Stimulated activated CD8-positive, alpha-beta memory T cell treated with anti-CD3 and anti-CD28 coated beads, Interleukin-12 subunit alpha, Interleukin-12 subunit beta, amount 100 ng/mL, for 4 hours (primary cell): ENCODE measurements at places on chromosomes 1 and 21.

- no peak for DNase-seq
Observed at GRCh38 chr1:151510020-151510405, 1.2 kb upstream of the CGN start.

DNA sequence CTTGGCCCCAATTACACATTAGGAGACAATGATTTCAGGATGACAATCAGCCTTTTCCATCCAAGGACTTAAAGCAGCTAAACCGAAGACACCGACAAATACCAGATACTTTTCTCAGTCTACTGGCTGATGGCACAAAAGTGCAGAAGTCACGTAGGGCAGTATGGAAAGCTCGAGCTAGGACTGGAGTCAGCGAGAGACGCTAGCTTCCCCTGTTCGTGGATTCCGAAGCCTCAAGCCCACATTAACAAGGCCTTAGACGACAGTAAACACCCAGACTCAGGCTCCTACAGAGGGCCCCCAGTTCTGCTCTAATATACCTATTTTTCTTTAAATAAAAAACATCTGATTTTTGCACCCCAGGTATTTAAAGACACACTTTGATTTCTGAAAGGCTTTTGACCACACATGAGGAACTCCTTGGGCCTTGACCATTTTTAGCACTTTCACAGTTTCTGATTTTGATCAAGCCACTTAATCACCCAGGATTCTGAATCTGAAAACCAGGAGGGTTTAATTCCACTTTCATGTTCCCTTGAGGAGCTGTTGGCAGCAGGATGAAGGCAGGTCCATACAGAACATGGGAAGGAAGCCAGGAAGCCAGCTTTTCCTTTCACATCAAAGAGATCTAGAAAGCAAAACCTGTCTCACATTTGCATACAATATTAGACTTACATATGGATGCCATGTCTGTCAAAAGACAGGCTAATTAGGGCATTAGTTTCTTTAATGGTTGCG lies 204.1 kb downstream of the GABPA start:
- no peak for DNase-seq

DNA sequence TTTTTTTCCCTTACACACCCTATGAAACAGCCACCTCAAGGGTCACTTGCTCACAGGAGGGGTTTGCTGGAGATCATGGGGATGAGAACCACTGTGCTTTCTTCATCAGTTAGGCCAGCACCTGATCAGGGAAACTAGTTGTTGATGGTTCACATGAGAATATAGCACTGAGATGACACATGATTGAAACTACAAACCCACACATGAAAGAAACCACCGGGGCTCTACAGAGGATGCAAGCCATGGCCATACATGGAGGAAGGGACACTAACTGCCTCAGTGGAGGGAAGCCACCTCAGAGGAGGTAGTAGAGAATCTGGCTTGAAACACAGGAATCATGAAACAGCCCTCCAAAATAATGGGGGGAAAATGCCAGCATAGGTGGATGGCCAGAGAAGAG lies 63.2 kb downstream of the PRKAB2 start:
- no peak for DNase-seq

- peak; percentile 55 for DNase-seq
Observed at GRCh38 chr1:154878371-154879037, 8.4 kb upstream of the KCNN3 start.

GRCh38 chr1:244088161-244088560 lies 37.1 kb downstream of the ZBTB18 start:
- no peak for DNase-seq

DNA sequence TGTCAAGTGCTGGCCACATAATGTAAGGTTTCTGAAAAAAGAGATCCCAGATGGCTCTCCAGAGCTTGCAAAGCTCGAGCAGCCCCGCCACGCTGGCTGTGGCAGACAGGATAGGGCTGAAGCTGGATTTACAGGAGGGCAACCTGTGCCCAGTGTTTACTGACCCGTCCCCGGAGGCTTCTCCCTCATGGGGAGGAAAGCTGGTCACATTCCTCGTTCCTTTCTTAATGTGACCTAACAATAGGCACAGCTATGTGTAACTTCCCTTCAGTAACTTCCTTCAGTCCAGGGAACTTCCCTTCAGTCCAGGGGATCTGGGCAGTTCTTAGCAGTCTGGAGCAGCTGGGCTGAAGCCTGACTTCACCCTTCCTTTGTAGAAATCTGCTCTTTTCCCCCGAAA lies 7.7 kb downstream of the SLFNL1 start:
- DNase-seq = no peak

DNA sequence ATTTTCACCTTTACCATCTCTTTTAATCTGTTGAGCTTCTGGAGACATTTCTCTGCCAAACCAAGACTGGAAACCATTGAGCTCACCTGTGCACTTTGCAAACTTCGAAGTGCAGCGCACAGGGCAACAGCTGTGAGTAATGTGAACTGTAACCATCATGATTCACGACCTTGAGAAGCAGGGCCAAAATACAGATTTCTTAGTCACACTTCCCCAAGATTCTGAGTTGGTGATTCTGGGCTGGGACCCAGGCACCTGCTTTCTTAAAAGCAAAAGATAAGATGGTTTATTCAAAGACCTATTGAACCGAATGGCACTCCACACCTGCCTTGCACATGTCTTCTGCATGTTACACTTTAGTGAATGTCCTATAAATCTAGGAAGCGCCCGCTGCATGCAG lies 10.2 kb downstream of the AGTRAP start:
- DNase-seq = no peak

DNA sequence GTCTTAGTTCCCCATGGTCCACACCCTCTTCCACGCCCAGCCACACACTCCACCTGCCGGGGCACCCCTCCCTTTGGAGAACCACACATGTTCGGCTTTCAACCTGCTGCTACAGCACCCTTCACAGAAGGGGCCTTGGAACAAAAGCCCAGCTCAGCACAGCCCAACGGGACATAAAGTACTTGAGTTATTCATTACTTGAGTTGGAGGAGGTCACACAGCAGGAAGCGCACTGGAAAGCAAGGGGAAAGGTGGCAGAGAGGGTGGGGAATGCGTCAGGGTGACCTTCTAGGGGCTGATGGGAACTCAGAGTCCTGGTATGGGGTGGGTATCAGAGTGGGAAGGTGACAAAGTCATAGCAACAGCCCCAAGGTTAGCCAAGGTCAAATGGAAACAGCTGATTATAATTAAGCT lies 3.0 kb upstream of the ATP1B1 start:
- no peak for DNase-seq

DNA sequence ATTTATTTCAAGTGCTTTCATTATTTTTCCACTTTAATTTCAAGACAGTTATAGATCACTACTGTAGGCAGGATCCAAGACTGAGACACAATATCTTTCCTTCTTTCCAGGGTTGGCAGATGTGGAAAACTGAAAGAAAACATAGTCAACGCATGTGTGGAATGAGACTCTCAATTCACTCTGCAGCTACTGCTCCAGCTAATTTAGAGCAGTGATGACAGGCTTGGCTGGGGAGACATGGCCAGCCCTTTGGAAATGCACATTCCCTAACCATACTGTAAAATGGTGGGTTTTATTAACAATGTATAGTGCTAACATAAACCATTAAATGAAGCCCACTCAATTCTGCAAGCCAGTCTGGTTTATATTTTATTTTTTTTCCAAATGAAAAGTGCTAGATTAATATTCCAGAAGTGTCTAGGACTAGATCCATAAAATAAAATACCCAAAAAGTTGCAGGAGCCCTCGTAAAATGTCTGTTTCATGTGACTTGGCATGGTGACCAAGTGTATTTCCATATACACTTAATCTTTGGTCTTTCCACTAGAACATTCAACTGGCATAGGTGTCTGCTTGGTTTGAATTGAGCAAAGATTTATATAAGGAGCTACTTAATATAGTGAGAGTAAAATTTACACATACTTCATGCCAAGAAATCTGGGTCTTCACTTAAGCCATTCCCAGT lies 32.9 kb downstream of the COL11A1 start:
- no peak for DNase-seq

- no peak for DNase-seq
Observed at GRCh38 chr1:37995751-37996345, 6.0 kb upstream of the SF3A3 start.

- no peak for DNase-seq
Observed at GRCh38 chr1:13642306-13643004, 57.5 kb upstream of the PRDM2 start.

DNA sequence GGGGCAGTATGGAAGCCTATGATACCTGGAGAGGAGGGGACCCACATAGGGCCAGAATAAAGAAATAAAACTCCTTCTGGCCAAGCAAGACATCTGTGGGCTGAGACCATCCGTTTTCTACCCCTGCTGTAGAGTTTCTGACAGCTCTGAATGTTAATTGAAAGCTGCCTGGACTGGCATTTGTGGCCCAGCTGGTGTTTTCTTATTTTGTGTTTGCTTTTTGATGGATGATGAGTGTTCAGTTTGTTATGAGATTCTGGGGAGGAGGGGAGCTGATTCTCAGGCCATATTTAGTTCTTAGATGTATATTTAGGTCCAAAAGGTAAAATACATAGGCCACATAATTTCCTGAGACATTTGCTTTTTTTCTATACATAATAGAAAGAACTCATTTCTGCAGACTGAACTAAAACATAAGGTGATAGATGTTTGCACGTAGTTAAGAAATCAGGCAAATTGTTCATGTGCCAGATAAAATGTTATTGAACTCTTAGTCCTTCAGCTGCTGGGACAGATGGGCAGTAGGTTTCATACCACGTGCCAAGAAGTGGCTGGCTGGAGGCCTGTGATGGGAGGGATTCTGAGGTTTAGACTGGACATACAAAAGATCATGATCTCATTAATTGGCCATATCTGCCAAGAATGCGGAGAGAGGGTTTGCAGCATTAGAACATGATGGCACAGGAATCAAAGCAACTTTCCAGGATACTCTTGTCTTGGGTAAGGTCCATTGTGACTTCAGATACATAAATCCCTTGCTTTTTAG lies 54.1 kb downstream of the DSCAM start:
- no peak for DNase-seq

DNA sequence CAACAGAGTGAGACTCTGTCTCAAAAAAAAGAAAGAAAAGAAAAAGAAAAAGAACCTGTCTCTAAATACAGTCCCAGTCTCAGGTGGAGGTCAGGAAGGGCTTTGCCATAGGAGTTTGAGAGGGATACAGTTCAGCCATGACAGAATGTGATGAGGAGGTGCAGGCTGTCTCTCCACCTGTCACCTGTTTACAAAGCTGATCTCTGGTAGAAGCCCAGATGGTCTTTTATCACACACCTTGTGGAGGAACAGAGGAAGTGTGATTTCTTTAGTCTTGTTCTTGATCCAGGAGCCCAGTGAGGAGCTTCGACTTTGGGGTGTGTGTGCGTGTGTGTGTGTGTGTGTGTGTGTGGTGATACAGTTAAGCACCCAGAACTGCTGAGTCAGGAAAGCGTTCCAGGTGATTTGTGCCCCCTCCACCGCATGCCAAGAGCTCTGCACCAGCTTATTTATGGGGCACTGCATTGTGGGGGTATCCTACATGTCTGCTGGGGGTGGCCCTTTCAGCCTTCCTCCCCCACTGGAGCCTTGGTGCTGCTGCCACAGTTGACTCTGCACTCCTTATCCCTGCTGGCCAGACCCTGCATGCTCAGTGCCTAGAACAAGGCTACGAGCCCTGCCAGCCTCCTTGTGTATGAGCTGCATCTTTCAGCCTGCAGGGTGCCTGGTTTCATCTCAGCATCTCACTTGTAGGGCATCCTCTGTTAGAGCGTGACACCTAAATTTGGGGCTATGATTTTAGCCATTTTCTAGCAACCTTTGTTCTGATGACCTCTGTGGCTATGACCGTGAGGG lies 19.3 kb downstream of the DOP1B start:
- no peak for DNase-seq

DNA sequence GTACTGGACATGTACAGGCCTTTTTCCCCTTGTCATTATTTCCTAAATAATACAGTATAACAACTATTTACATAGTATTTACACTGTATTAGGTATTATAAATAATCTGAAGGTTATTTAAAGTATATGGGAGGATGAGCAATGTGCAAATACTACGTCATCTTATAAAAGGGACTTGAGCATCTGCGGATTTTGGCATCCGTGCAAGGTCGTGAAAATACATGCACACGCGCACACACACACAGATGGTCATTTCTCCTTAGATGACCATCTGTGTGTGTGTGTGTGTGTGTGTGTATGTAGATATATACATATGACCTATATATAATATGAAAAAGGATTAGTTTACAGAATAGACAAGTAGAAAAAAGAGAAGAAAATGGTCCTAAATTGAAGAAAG lies 15.4 kb downstream of the ALG14 start:
- no peak for DNase-seq

DNA sequence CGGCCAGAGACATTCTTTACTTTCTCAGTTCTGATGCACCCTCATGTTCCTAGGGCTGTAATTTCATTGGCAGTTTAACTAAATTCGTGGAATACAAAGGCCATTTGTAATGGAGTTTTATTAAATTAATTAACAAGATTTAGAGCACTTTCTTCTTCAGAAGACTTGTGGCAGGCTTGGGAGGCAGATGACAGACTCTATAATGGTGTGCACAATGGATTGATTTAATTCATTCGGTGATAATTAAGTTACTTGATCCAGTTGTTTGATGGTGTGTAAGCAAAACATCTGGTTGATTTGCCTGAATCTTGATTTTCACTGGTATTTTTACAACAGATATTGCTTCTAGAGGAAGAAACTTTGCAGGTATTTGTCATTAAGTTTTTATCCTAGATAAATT lies 361.9 kb upstream of the GREM2 start:
- no peak for DNase-seq

DNA sequence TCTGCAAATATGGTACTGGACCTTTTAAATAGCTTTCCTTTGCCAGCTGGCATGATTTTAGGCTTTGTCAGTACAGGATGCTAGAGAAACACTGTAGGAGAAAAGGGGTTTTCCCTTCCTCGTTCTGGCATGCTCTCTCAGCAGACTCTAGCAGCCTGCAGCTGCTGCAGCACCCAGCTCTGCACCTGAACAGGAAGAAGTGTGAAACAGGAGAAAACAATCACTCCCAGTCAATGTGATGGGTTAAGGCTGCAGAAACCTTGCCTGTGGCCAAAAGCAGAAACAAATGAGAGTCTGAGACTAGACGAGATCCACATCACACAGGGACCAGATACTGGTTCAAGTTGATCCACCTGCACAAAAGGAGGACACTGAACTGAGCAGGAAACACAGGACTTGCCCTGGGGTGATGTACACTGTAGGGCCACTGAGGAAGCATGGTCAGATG lies 21.2 kb downstream of the OVGP1 start:
- DNase-seq = peak; percentile 2
